ENCODE measurements at places on chromosomes 5 and 9.

GRCh38 chr9:128887914-128888350 lies 6.0 kb downstream of the LRRC8A start:
- no peak for DNase-seq

GRCh38 chr9:29449306-29449705 lies 1876.0 kb upstream of the C9orf72 start:
- no peak for DNase-seq

DNA sequence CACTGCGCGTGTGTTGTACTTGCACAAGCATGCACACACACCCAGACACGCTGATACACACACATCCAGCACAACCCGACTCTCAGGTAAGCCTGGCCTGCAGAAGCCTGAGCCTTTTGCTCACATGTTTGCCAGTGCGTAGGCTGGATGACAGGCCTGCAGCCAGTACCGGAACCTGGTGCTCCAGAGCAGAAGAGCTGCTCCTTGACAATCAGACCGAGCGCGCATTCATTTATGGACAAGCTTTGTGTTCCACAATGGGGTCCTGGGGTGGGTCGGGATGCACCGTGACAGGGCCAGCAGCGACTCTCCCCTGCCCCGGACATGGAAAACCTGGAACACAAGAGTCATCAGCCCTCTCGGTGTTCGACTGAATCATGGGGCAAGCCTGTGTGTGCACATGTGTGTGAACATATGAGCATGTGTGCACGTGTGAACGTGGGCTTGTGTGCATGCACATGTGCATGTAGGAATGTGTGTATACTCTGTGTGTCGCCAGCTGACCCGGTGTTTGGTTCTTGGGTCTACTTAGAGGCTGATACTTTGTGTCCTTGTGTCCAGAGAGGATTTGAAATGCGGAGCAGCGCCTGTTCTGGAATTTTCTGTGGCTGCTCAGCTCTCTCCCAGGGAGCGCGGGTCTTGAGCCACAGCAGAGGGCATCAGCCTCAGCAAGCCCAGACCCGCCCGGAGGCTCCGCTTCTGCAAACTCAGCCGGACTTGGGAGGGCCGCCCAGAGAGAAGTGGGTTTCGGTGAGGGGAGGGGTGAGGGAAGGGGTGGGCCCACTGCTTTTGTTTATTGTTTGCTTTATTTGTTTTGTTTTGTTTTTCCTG lies 32.2 kb downstream of the IRX4 start:
- DNase-seq: no peak

- DNase-seq: peak; percentile 75
These were observed 67.1 kb downstream of the ADAMTS12 start for GRCh38 chr5:33824516-33825195.

- no peak for DNase-seq
These were observed 226.9 kb upstream of the C9orf72 start for GRCh38 chr9:27800159-27800558.

DNA sequence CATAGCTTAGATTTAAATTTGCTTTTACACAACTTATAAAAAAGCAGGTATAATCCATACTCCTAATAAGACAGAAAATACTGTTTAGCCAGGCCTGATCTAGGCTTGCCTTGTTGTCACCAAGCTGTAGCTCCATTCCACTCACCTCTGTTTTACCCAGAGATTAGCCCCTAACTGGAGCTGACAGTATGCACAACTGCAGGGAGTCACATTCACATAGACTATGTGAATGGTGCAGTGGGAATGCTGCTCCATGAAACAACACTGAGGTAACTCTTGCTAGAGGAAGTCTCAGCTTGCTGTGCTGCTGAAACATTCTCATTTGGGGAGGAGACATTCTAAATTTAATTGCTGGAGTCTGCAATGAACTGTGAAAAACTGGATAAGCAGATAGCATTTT lies 209.1 kb downstream of the TMEM232 start:
- DNase-seq: no peak

DNA sequence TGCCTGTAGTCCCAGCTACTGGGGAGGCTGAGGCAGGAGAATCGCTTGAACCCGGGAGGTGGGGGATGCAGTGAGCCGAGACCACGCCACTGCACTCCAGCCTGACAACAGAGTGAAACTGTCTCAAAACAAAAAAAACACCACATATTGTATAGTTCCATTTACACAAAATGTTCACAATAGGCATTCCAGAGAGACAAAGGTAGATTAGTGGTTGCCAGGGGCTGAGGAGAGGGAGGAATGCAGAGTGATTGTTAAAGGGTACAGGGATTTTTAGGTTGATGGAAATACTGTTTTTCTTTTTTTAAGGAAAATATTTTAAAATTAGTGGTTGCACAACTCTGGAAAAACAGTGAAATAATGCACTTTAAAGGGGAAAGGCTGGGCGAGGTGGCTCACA lies 19.6 kb downstream of the ETF1 start:
- DNase-seq: no peak

DNA sequence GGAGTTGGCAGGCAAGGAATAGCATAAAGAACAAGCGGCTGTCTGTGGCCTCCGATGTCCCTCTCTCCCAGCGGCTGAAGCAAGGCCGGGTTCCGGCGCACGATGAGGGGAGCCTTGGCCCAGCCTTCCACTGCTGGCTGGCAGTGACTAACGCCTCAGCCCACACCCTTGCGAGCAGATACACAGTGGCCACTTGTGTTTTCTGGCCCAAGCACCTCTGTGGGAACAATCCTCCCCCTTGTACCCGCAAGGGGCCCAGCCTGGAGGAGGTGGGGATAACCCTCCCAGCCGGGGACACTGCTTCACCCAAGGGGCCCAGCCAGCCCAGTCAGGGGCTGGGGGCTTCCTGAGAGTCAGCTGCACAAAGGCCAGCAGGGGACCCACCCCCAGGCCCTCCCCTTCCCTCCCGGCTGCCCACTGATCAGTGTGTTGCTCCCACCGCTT lies 23.2 kb downstream of the STK10 start:
- no peak for DNase-seq

- DNase-seq: no peak
These were observed 76.9 kb downstream of the MED27 start for GRCh38 chr9:132002643-132003318.

DNA sequence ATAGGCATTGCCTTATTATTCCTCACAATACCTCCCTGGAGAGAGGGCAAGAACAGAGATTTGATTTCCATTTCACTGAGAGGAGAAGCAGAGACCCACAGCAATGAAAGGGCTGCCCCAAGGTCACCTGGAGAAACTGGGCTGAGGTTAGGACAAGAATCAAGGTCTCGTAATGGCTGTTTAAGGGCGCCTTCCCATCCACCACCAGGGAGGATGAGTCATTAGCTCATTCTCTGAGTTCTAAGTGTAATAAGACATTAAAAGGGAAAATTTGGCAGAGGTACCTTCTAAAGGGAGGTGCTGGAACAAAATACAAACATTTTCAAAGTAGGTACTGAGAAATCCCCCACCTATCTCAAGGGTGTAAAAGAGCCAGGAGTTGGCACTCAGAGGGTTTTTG lies 52.6 kb upstream of the TCERG1 start:
- DNase-seq: no peak
